Activated T-helper 1 cell treated with Interleukin-2 at 50 U/mL for 16 hours (primary cell): ENCODE measurements at places on chromosomes 16 and 17.

DNA sequence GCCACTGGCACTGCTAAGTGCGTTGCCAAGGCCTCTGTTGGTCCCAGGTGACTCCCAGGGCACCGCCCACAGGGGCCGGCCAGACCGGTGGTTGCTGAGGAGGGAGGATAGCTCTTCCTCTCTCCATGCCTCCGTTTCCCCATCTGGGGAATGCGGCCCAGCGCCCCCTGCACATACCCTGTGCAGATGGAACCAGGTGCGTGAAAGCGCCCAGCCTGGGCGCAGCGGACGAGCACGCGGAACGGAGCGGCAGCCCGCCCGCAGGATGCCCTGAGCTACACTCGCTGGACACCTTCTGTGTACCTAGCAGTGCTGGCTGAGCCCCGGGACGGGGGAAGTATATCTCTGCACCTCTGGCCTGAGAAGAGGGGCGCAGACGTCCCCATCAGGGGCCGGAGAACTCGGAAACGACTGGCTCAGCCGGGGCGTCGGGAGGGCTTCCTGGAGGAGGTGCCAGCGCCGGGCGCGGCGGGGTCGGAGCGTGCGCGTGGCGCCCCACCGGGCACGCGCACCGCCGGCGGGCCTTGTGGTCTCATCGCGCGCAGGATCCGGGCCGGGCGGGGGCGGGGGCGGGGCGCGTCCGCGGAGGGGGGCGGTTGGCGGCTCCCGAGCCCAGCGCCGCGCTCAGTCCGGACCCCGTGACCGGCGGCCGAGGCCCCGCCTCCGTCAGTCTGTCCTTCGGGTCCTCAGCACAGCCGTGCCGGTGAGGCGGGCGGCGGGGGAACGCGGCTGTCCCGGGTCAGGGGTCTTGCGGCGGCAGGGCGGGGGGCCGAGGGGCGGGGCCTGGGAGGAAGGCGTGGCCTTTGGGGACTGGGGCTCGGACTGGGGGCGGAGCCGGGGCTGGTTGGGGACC lies at the start of the genes CCDC78 and HAGHL:
TSS of gene CCDC78 (minus strand) at position 6 of the 853 bp plus-strand sequence. CDS start 76 bp downstream, outside the sequence.
TSS of gene HAGHL (plus strand) at position 669 of the 853 bp plus-strand sequence. CDS start 404 bp downstream, outside the sequence.
- DNase-seq = peak; percentile 49

GRCh38 chr17:78159575-78160158 lies 8.7 kb upstream of the SYNGR2 start:
- DNase-seq = no peak

- no peak for DNase-seq
Measured at GRCh38 chr17:51159604-51160003, 6.2 kb downstream of the NME1 start.

DNA sequence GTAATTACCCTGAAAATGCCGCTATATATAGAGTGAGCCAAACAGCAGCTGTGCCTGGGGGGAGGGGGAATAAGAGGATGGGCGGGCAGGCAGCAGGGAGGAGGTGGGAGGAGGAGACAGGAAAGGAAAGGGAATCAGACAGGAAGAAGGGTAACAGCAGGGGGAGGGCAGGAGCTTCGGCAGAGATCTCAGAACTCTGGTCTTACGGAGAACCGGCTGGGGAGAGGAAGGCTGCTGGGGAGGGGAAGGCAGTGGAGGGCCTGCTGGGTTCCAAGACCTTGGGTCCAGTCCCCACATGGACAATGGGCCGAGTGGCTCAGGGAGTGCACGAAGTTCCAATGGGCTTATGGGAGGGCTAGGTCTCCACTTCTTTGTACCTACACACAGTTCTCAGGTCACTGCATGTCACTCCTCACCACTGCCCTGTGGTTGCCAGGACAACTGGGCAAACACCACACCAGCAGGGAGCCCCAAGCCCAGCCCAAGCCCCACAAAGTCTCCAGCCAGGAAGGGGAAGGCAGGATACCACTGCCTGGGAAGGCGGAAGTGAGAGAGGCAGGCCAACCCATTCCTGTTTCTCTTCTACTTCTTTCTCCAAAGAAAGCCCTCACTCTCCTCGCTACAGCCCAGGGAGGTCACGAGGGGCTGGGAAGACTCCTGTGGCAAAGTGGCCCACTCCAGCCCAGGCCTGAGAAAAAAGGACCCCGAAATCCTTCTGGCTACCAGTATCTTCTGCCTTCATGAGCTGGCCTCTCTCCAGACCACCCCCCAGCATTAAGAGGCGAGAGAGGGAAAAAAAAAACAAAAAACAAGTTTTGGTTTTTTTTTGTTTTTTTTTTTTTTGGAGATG lies 25.3 kb downstream of the G6PC3 start:
- no peak for DNase-seq

DNA sequence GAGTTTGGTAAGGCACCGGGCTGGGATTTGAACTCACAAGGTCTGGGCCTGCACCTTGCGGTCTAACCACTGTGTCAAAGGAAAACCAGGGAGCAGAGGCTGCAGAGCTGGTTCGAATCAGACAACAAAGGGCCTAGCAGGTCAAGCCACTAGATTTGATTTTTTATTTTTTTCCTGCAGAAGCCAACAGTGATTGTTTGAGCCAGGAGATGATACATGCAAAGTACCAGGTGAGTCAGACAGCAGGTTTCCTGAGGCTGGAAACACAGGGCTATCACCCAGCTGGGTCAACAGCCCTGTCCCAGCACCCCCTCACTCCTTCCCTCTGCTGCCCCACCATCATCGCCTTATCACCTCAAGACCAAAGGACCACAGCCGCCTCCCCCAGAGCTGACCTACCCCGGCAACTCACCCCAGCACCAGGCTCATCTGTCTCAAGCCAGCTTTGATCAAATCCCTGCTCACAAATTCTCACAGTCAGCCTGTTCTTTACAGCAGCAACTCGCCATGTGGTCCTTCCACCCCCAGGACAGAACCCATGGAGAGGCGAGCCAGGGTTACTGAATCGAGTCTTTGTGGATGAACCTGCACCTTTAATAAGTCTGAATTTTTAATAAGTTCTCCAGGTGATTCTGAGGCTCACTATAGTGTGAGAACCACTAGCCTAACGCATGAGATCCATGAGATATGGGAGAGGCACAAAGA lies 13.0 kb upstream of the KRT19 start:
- no peak for DNase-seq

DNA sequence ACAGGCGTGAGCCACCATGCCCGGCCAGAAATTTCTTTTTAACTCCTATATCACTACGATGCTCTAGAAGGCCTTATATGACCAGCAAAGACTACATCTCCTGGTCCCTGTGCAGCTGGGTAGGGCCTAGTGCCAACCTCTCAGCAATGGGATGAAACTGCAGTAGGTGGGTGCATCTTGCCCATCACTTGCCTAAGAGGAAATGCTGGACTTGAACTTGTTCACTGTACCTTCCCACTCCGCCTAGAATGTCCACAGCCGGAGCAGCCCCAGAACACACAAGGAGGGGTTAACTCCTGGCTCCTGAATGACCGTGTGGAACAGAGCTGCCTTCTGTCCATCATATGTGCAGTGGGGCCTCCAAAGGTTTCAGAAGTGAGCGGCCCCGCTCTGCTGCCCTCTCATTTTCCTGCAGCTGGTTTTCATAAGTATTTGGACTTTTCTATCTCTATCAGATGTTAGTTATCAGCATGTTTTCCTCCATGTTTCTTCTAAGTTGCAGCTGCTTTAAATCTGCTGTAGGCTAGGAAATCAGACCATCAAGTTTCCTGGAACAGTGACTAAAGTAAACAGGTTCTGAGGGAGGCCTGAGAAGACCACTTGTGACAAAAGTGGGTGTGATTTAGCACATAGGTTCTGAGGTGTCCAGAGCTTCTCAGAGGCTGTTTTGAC lies 52.5 kb downstream of the WSB1 start:
- DNase-seq = no peak

DNA sequence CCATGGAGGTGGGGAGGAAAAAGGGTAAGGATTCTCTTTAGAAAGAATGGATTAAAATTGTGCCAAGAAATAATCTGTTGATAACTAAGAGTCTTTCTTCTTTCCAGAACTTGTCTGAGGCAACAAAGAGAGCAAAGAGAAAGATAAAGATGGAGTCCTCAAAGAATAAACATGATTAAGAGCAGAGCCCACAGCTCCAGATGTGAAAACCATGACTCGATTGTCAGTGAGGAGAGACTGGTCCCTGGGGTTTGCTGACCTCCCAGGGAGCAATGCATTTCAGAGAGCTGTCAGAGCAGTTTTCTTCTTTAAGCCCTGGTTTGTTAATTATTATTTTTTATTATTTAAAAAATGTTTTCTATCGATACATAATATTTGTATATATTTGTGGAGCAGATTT lies 74.6 kb downstream of the TMEM100 start:
- no peak for DNase-seq

DNA sequence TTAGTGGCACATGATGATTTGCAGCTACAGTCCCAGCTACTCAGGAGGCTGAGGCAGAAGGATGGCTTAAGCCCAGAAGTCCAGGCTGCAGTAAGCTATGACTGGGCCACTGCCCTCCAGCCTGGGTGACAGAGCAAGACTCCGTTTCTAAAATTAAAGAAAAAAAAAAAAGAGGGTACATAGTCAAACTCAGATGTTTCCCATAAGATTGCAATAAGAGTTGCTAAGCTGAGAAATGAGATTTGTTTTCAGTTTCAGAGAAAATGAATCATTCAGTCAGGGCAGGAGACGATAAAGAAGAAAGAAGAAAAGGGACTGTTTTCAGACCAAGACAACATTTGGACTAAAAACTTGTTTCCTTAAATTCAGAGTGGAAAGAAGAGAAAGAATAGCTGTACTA lies 30.2 kb upstream of the PHLPP2 start:
- no peak for DNase-seq

GRCh38 chr16:48188449-48189102 lies 32.8 kb upstream of the ABCC12 start:
- DNase-seq = no peak

- no peak for DNase-seq
Measured at GRCh38 chr16:27431773-27432532, 30.0 kb downstream of the IL21R start.

DNA sequence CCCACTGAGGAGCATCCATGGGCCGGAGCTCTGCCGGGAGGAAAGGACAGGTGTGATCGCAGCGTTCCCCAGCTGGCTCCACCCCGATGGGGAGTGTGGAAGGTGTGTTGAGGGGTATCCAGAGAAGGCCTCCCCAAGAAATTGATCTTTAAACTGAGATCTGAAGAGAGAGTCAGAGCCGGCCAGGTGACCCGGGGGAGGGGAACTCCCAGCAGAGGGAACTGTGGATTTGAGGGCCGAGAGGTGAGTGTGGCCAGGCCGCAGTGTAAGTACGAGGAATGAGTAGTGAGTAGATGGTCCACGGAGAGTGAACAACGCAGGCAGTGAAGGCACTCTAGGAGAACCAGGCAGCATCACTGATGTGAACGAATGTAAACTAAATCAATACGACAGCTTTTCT lies 80.2 kb downstream of the RPTOR start:
- no peak for DNase-seq

DNA sequence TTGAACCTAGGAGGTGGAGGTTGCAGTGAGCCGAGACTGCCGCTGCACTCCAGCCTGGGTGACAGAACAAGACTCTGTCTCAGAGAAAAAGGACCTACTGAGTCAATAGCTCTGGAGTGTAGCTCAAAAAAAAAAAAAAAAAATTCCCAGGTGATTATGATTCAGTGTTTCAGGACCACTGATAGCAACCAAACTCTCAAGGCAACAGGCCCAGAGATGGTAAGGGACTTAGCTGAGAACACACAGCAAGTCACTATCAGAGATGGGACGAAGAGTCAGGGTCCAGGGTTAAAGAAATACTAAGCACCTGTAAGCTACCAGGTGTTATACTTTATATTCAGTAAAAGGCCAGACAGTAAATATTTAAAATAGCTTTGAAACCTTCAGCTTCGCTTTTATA lies 335.3 kb downstream of the XYLT1 start:
- DNase-seq = no peak

DNA sequence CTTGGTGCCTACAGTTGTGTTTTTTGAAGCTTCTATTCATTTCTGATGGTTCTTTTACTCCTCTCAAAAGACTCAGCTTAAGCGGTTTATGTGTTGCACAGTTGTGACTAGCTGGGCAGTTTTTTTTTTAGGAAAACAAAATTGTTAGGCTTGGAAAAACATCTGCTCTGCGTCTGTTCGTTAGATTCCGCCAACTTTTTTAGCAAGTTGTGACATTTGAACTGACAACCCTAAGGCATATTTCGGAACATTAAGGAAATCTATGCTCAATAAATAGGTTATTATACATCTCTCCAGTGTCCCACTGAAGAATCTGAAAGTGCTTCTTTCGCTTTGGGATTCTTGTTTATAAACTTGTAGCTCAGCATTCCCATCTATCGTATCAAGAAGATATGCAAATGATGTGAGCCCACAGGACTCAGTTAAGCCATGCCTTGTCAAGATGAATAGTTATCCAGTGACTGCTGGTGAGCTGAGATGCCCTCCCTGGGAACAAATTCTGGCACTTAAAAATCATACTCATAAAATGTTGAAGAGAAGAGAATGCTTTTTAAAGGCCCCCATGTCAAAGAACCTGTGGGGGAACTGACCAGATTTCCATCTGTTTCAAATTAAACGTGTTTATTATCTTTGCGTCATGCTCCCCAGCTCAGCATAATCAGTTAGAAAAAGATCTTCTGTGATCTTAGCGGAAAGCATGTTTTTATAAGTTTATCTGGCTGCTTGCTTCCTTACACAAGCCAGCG lies 109.0 kb upstream of the FAM20A start:
- no peak for DNase-seq

- no peak for DNase-seq
Measured at GRCh38 chr16:63349961-63350360, 1313.7 kb upstream of the CDH8 start.

- no peak for DNase-seq
Measured at GRCh38 chr17:51618476-51618875, 358.1 kb downstream of the UTP18 start.

GRCh38 chr17:35537601-35538141 lies at the start of gene SLFN12L:
Gene SLFN12L, minus strand, starts transcription at chr17:35537678. Its CDS starts 15,314 bp downstream, at chr17:35522364.
- no peak for DNase-seq

DNA sequence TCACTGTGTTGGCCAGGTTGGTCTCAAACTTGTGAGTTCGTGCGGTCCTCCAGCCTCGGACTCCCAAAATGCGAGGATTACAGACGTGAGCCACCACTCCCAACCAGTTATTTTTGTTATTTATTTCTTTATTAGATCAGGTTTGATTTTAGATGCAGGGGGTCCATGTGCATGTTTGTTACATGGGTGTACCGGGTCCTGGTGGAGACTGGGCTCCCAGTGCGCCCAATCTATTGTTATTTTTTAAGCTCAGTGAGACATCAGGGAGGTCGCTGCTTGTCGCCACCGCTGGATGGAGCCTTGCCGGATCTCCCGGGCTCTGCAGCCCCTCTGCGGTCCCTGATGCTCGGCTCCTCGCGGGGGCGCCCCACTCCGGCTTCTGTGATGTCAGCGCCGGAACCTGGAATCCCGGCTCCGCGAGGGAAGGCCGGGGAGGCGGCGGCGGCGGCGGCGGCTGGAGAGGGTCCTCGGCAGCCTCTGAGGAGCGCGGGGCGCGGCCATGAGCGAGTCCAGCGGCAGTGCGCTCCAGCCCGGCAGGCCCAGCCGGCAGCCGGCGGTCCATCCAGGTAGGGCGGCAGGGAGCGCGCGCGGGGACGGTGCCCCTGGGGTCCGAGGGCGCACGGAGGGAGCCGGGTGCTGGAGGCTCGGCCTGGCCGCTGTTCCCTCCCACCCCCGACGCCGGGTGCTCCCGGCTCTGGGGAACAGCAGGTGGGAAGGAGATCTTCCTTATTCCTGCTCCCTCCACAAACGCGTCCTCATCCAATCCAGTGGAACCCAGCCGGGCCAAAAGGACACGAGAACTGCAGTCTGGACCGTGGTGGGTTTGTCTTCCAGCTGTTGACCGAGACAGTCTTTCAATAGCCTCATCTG lies at the start of gene TMC7:
TSS of gene TMC7 (plus strand) at position 370 of the 870 bp plus-strand sequence. CDS start at position 500, 130 bp downstream.
- no peak for DNase-seq
